ENCODE measurements at places on chromosomes 1 and 21. TPM values are rescaled to one million over a fixed set of nuclear protein-coding genes. Genes with fewer than 3 reads are reported as not detected.

- no peak for DNase-seq
- H3K4me3 ChIP-seq = no peak overlapping the region
- no peaks in the 10 kb centered on the region for H3K4me1 ChIP-seq
- H3K36me3 ChIP-seq = no peaks in the 10 kb centered on the region
- peaks cover 12% of the 10 kb centered on the region for H3K27me3 ChIP-seq
- no peak overlapping the region for H3K27ac ChIP-seq
Observed at GRCh38 chr1:166980818-166981217, 5.5 kb upstream of the ILDR2 start.

- DNase-seq = no peak
- no peak overlapping the region for H3K27ac ChIP-seq
- H3K4me3 ChIP-seq = no peak overlapping the region
- no peaks in the 10 kb centered on the region for H3K4me1 ChIP-seq
Observed at GRCh38 chr1:234925440-234926263, 203.0 kb downstream of the TOMM20 start.

- H3K4me1 ChIP-seq = no peaks in the 10 kb centered on the region
- H3K27me3 ChIP-seq = peaks cover 41% of the 10 kb centered on the region
- H3K27ac ChIP-seq = no peak overlapping the region
- no peak for DNase-seq
Observed at GRCh38 chr21:36260802-36261201, 59.2 kb upstream of the MORC3 start.

DNA sequence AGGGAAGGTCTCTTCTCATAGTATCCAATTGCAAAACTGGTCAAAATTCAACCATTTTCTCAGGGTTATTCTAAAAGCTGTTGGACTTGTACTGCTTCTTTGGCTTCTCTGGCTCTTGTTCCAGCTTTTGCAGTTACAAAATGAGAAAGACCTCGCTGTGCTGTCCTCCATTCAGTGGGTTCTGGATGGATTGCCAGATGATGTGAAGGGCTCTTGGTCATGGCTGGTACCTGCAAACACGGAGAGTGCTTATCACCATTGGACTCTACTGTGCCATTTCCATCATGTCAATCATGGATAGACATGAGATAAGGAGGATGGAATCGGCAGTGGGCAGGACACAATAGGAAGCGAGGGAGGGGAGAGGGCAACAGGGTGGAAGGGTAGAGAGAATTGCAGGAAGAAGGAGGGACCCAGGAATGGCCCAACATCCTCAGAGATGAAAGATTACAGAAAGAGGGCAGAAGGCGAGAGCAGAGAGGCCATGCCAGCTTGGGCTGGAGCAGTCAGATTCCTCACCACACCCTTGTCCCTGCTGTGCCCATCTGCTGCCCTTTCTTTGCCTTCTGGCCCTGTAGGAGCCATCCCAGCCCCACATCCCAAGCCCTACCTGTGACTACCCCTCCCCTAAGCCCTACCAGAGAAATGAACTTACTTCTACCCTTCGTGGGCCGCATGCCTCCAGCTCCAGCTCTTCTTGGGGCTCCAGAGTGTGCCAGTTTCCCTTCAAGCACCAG lies 70.3 kb downstream of the HIVEP3 start:
- no peak overlapping the region for H3K4me3 ChIP-seq
- peaks cover 25% of the 10 kb centered on the region for H3K27me3 ChIP-seq
- H3K4me1 ChIP-seq = 0 out of 2 replicates have a peak, but pooled peaks cover 3% of the 10 kb centered on the region
- H3K27ac ChIP-seq = no peak overlapping the region

- no peak for DNase-seq
- H3K4me3 ChIP-seq = no peak overlapping the region
- H3K4me1 ChIP-seq = no peaks in the 10 kb centered on the region
- no peaks in the 10 kb centered on the region for H3K27me3 ChIP-seq
- no peaks in the 10 kb centered on the region for H3K36me3 ChIP-seq
Observed at GRCh38 chr1:97209381-97209957, 487.9 kb downstream of the PTBP2 start.

DNA sequence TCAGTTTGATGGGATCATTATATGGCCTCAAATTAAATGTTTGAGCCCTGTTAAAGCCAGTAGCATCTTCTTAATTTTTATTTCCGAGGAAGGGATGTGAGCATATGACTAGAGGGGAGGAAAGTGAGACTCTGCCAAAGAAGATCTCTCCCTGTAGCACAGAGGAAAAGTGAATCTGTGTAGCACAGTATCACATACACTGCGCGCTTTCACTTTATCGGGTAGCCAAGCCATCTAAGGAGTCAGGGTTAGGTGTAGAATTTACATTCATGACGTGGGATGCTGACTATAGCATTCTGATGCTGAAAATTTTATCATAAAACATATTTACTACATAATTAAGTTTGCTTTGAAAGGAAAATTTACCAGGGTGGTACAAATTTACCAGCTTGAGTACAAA lies 24.0 kb downstream of the LRRC8D start:
- H3K4me1 ChIP-seq = no peaks in the 10 kb centered on the region
- no peak overlapping the region for H3K4me3 ChIP-seq
- H3K36me3 ChIP-seq = peaks cover 59% of the 10 kb centered on the region
- no peak for DNase-seq
- H3K27ac ChIP-seq = no peak overlapping the region
- no peaks in the 10 kb centered on the region for H3K27me3 ChIP-seq

DNA sequence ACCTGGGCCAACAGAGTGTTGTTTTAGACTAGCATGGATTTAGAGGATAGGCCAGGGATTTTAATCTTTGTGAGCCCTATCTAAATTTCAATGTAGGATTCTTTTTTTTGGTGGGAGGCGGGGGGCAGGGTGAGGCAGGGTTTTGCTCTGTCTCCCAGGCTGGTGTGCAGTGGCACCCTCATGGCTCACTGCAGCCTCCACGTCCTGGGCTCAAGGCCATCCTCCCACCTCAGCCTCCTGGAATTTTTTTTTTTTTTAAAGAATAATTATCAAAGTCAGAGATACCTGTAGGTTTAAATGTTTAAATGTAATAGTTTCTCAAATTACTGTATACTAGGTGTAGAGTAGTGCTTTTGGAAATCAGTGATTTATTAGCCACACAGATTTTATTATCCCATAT lies 3.4 kb upstream of the MPC2 start:
- H3K4me3 ChIP-seq = no peak overlapping the region
- H3K27ac ChIP-seq = no peak overlapping the region
- H3K36me3 ChIP-seq = peaks cover 22% of the 10 kb centered on the region
- no peak for DNase-seq
- H3K4me1 ChIP-seq = peaks cover 4% of the 10 kb centered on the region

GRCh38 chr1:213987927-213988506 lies at the start of gene PROX1:
TSS of gene PROX1 (plus strand) at chr1:213987973. CDS start at chr1:213996536, 8,563 bp downstream.
- no peak for DNase-seq
- H3K4me1 ChIP-seq = peaks cover 18% of the 10 kb centered on the region
- H3K4me3 ChIP-seq = no peak within 1 kb of the TSS
- H3K36me3 ChIP-seq = no peaks in the 10 kb centered on the region

DNA sequence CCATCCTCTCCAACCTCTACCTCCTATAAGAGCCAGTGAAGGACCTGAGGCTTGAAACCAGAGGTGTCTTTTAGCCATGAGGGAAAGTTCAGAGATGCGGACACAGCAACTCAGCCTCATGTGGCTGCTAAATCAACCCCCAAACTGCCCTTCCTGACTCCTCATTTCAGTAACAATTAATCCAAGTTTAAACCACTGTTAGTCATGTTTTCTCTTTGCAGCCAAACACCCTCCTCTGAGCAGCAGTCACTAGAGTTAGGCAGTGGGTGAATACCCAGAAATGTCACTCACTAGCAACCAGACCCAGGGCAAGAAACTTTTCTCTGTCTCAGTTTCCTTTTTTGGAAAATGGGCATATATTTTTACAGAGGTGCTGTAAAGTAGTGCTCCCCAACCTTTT lies 71.2 kb downstream of the KCNJ15 start:
- no peak overlapping the region for H3K4me3 ChIP-seq
- no peak overlapping the region for H3K27ac ChIP-seq
- DNase-seq = no peak
- H3K36me3 ChIP-seq = no peaks in the 10 kb centered on the region
- no peaks in the 10 kb centered on the region for H3K4me1 ChIP-seq
- peaks cover 2% of the 10 kb centered on the region for H3K27me3 ChIP-seq

GRCh38 chr21:46083791-46084561 lies 13.9 kb upstream of the COL6A2 start:
- no peaks in the 10 kb centered on the region for H3K36me3 ChIP-seq
- H3K27me3 ChIP-seq = peaks cover 45% of the 10 kb centered on the region
- no peak overlapping the region for H3K4me3 ChIP-seq
- no peak overlapping the region for H3K27ac ChIP-seq
- no peak for DNase-seq

GRCh38 chr1:230337266-230337665 lies 88.9 kb downstream of the PGBD5 start:
- H3K4me3 ChIP-seq = no peak overlapping the region
- peaks cover 72% of the 10 kb centered on the region for H3K27me3 ChIP-seq
- H3K4me1 ChIP-seq = peaks cover 7% of the 10 kb centered on the region

- peaks cover 3% of the 10 kb centered on the region for H3K36me3 ChIP-seq
- no peak overlapping the region for H3K27ac ChIP-seq
- no peaks in the 10 kb centered on the region for H3K27me3 ChIP-seq
- DNase-seq = no peak
- no peak overlapping the region for H3K4me3 ChIP-seq
Observed at GRCh38 chr1:198278943-198279342, 122.1 kb downstream of the NEK7 start.

DNA sequence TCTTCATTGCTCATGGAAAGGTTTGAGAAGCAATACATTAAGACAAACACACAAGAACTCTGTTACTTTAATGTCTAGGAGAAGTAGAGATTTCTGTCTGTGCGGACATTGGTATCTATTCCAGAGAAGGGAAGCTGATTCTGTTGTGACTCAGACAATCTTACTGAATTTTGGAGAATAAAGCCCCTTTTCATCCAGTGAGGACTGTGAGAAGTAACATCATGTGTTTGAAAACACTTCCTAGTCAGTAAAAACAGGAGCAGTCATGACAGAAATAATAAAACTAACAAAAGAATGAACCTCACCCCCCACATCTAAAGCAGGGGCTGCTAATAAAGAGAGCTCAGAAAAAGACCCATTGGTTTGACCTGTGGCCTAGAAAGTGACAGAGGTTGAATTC lies 46.6 kb downstream of the NEK7 start:
- no peaks in the 10 kb centered on the region for H3K27me3 ChIP-seq
- DNase-seq = no peak
- no peaks in the 10 kb centered on the region for H3K4me1 ChIP-seq
- H3K4me3 ChIP-seq = no peak overlapping the region
- no peaks in the 10 kb centered on the region for H3K36me3 ChIP-seq
- no peak overlapping the region for H3K27ac ChIP-seq

DNA sequence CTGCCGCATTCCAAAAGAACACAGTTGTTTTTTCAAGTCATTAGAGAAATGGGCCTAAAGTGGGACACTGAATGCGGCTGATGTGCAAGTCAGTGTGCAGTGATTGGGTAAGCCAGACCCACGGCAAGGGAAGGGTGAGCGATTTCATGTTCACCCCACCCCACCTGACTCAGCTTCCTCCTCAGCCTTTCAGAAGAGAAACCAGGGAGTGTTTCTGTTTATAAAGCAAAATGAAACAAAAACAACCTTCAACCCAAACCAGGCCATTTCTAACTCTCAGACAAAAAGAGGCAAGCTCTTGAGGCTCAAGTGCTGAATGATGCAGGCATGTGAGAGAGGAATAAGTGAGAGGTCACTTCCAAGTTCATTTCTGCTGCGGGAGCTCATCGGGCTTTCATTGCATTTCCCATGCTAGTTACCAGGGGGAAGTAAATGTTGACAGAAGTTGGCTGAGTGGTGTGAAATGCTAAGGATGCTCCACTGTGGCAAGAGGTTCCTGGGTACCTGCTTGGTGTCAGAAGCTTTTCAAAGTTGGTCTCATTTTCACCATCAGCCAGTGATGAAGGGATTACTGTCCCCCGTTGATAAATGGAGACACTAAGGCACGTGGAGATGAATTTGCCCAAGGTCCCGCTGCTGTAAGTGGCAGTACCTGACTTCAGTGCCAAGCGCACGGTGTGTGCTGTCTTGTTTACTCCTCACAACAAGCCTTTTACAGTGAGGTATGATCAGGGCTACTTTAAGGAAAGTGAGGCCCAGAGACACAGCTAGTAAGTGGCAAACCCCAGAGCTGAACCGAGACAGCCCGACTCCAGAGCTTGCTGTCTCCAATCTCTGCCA lies 29.1 kb downstream of the STPG1 start:
- H3K4me3 ChIP-seq = no peak overlapping the region
- H3K4me1 ChIP-seq = no peaks in the 10 kb centered on the region
- no peak for DNase-seq
- H3K27me3 ChIP-seq = peaks cover 17% of the 10 kb centered on the region
- no peaks in the 10 kb centered on the region for H3K36me3 ChIP-seq
- no peak overlapping the region for H3K27ac ChIP-seq

GRCh38 chr1:211985556-211986264 lies 49.6 kb downstream of the INTS7 start:
- no peaks in the 10 kb centered on the region for H3K27me3 ChIP-seq
- H3K36me3 ChIP-seq = peaks cover 65% of the 10 kb centered on the region
- no peak overlapping the region for H3K27ac ChIP-seq
- H3K4me3 ChIP-seq = no peak overlapping the region
- DNase-seq = no peak

DNA sequence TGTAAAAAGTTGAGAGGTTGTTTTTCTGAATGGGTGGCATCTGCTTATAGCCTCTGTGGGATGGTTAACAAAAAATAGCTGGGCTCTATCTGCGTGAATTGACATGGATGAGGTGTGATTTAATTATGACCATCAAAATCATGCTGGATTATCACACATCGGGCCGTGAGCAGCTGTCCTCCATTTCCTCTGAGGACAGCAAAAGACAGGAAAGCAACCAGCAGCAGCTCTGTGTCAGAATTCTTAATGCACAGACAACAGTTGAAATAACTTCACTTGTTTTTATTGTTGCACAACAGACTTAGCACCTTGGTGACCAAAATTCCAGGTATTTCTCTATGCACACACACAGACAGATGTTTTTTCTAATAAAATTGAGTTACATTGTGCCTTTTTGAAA lies 54.5 kb upstream of the LAPTM5 start:
- DNase-seq = no peak
- H3K4me1 ChIP-seq = peaks cover 17% of the 10 kb centered on the region
- H3K36me3 ChIP-seq = no peaks in the 10 kb centered on the region
- H3K27me3 ChIP-seq = no peaks in the 10 kb centered on the region
- no peak overlapping the region for H3K27ac ChIP-seq

GRCh38 chr1:234712891-234713305 lies 102.9 kb upstream of the IRF2BP2 start:
- H3K4me3 ChIP-seq = no peak overlapping the region
- H3K27ac ChIP-seq = no peak overlapping the region
- H3K4me1 ChIP-seq = peaks cover 21% of the 10 kb centered on the region
- H3K36me3 ChIP-seq = no peaks in the 10 kb centered on the region

GRCh38 chr1:114250683-114251572 lies 97.3 kb upstream of the SYT6 start:
- H3K27me3 ChIP-seq = peaks cover 24% of the 10 kb centered on the region
- no peak for DNase-seq
- H3K27ac ChIP-seq = no peak overlapping the region
- H3K4me1 ChIP-seq = no peaks in the 10 kb centered on the region
- H3K36me3 ChIP-seq = no peaks in the 10 kb centered on the region
- H3K4me3 ChIP-seq = no peak overlapping the region

CGN gene
- total RNA-seq = 0.27 TPM

TOR3A gene
- total RNA-seq = 57.5 TPM

OR6K3 gene
- not detected for total RNA-seq

RGS1 gene
- total RNA-seq = 0.42 TPM

AMY1A gene
- not detected for total RNA-seq

IQGAP3 gene
- 16.6 TPM for total RNA-seq

DNM3 gene
- 0.16 TPM for total RNA-seq

SLC45A1 gene
- total RNA-seq = not detected

KNCN gene
- not detected for total RNA-seq

COL24A1 gene
- 0.07 TPM for total RNA-seq

NFYC gene
- 53.9 TPM for total RNA-seq

SPRR1B gene
- not detected for total RNA-seq

EMC1 gene
- total RNA-seq = 88.2 TPM

GIPC2 gene
- 0.04 TPM for total RNA-seq

Data from K562 (cell line).